ENCODE measurements at places on chromosomes 3 and 15.

DNA sequence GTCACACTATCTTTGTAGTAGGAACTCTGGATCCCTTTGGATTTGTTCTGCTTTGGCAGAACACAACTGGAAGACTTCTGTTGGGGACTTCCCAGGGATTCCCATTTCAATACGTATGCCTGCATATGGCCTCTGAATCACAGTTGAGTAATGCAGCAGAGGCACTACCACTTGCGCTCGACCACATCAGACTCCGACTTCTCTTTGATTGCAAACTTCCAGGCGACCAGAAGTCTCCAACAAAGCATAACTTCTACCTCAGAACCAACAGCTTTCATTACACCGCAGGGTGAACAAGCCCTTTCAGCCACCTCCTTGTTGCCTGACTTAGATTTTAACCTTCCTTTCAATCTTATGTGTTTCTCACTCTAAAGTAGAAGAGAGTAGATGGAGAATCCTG is 924.4 kb downstream of the IGSF11 start:
- no peaks in the 10 kb centered on the region for H3K36me3 ChIP-seq
- no peak for DNase-seq
- H3K27ac ChIP-seq = no peak overlapping the region
- H3K4me1 ChIP-seq = no peaks in the 10 kb centered on the region
- no peak overlapping the region for H3K4me3 ChIP-seq

DNA sequence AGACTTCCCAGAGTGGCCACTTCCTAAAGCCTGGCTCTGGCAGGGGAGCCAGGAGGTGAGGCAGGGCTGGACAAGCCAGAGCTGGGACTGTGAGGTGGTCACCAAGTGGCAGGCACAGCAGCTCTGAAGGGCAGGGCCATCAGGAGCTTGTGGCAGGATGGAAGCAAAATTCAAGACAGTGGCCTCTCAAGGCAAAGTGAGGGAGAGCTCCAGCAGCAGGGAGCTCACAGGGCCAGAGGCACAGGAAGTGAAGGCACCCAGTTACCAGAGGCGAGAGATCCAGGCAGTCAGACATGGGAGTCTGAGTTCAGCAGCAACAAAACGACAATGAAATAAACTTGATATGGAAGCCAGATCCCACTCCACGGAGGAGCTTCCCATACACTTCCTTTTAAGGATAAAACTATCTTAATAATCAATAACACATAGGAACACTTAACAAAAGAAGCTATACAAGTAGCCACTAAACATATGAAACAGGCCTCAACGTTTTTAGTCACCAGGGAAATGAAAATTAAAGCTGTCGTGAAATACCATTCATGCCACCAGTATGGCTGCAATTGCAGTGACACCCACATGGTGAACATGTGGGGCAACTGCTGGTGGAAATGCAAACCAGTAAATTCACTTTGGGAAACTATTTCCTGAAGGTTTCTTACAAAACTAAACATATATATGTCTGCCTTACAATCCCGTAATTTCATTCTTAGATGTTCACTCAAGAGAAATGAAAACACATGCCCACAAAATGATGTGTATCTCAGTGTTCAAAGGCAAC is 35.4 kb upstream of the TMEM158 start:
- DNase-seq = no peak
- no peaks in the 10 kb centered on the region for H3K27me3 ChIP-seq
- H3K36me3 ChIP-seq = no peaks in the 10 kb centered on the region
- no peaks in the 10 kb centered on the region for H3K4me1 ChIP-seq

DNA sequence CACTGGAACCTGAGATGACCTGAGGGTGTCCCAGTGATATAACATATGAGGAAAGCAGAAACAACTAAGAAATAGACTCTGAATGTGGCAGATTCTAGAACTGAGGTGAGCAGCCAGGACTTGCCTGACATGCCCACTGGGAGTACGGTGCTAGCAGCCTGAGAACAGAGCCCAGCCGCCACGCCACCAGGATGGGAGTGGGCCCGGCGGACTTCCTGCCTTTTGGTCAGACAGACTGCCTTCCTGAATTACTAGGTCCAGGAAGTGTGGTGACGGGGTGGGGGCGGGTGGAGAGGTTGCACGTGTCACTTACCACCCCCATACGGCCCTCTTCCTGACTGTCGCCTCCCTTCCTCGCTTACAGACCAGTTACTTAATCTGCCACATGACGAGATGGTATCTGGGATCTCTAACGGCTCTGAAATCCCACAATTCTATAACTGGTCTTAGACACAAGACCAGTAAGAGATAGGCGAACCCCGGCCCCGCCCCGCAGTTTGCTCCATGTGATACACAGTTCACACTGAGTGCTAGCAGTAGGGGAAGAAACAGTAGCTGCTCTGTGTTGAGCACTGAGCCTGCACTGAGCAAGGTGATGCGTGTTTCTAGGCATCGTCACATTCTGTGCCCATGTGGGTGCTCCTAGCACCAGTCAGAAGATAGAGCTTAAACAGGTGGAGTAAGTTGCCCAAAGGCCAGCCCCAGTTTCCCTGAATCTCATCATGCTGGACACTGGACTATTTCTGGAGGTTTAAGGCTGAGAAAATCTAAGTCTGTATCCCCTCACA is 95.7 kb downstream of the CPN2 start:
- H3K4me1 ChIP-seq = peaks cover 2% of the 10 kb centered on the region
- peak; percentile 68 for DNase-seq
- H3K4me3 ChIP-seq = no peak overlapping the region
- H3K27me3 ChIP-seq = no peaks in the 10 kb centered on the region

- peaks cover 23% of the 10 kb centered on the region for H3K36me3 ChIP-seq
- no peaks in the 10 kb centered on the region for H3K27me3 ChIP-seq
Observed at GRCh38 chr3:75768303-75769017, 16.9 kb downstream of the ZNF717 start.

- no peak overlapping the region for H3K4me3 ChIP-seq
- no peaks in the 10 kb centered on the region for H3K4me1 ChIP-seq
- H3K27me3 ChIP-seq = no peaks in the 10 kb centered on the region
Observed at GRCh38 chr3:71441925-71442651, 141.4 kb downstream of the FOXP1 start.

- no peaks in the 10 kb centered on the region for H3K27me3 ChIP-seq
- H3K4me1 ChIP-seq = no peaks in the 10 kb centered on the region
- no peak overlapping the region for H3K27ac ChIP-seq
- DNase-seq = no peak
- no peaks in the 10 kb centered on the region for H3K36me3 ChIP-seq
Observed at GRCh38 chr3:191030929-191031328, 168.1 kb upstream of the OSTN start.

- H3K27me3 ChIP-seq = no peaks in the 10 kb centered on the region
- peak within 1 kb of the TSS; percentile 69 for H3K4me3 ChIP-seq
- H3K27ac ChIP-seq = no peak within 1 kb of the TSS
- peaks cover 16% of the 10 kb centered on the region for H3K4me1 ChIP-seq
- DNase-seq = no peak
Observed at GRCh38 chr3:19147905-19148767, at the start of gene KCNH8. TSS of gene KCNH8 (plus strand) at chr3:19148510. CDS start at chr3:19148720, 210 bp downstream.

DNA sequence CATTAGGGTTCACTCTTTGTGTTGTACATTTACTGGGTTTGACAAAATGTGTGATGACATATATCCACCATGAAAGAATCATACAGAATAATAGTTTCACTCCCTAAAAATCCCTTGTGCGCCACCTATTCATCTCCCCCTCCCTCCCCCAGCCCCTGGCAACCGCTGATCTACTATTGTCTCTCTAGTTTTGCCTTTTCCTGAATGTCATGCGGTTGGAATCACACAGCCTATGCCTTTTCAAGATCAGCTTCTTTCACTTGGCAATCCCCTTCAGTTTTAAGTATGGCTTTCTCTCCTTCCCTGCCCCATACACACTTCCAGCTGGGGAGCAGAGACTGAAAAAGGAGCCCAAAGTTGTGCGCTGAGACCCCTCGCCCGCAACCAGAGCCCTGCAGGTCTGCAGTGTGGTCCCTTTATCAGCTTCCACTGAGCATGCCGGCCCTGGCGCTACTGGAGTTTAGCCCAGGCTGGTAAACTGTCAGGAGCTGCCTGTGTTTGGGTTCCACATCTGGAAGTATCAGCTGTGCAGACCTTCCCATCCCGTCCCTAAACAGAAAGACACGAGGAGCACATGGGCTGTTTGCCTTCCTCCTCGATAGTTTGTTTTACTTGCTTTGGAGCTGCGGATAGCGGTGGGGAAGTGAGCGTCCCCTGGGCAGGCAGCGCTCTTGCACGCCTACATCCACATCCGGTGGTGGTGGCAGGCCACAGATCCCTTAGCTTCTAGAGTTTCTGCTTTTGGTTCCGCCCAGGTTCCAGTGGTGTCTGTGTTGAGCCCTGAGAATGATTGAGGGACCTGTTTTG is 12.3 kb downstream of the BOC start:
- no peak overlapping the region for H3K4me3 ChIP-seq
- no peak for DNase-seq
- no peak overlapping the region for H3K27ac ChIP-seq
- no peaks in the 10 kb centered on the region for H3K27me3 ChIP-seq
- H3K36me3 ChIP-seq = no peaks in the 10 kb centered on the region
- no peaks in the 10 kb centered on the region for H3K4me1 ChIP-seq

GRCh38 chr15:74844319-74845207 is 1.6 kb upstream of the ULK3 start:
- H3K4me1 ChIP-seq = peaks cover 7% of the 10 kb centered on the region
- no peak overlapping the region for H3K4me3 ChIP-seq
- no peaks in the 10 kb centered on the region for H3K27me3 ChIP-seq
- no peak for DNase-seq
- H3K36me3 ChIP-seq = peaks cover 3% of the 10 kb centered on the region

DNA sequence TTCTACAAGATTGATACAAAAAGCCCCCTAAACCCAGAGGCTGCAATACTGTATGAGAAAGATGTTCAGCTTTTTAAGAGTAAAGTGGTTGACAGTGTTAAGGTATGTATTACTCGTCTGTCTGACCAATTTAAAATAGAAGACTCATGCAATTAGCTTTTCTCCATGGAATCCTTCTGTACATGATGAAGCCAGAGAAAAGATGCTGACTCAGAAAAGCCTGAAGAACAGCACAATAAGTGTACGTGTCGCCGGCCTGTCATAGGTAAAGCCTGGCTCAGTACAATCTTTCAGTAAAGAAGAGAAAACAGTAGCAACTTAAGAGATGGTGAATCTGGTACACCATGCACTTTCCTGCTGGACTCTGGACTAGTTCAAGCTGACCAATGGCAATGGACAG is 16.4 kb downstream of the NEK4 start:
- no peak for DNase-seq
- H3K4me1 ChIP-seq = peaks cover 2% of the 10 kb centered on the region
- no peak overlapping the region for H3K27ac ChIP-seq
- peaks cover 46% of the 10 kb centered on the region for H3K36me3 ChIP-seq
- no peak overlapping the region for H3K4me3 ChIP-seq

Data from liver (tissue), 10 donors.